ENCODE measurements at places on chromosomes 12 and 14.

DNA sequence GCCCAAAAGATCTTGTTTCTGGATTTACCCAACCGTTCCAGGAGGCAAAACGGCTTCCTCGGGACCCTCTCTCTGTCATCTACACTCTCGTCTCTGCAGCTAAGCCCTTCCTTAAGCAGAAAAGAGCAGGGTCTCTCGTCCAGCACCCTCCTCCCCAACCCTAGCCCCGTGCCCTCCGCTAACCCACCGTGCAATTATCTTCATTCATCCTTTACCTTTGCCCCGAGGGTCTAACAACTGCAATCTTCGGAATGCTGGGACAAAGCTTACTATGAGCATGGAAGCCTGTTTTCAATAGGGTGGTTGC, 276 bp upstream of the BMAL2 start:
- DNase-seq, result no peak

DNA sequence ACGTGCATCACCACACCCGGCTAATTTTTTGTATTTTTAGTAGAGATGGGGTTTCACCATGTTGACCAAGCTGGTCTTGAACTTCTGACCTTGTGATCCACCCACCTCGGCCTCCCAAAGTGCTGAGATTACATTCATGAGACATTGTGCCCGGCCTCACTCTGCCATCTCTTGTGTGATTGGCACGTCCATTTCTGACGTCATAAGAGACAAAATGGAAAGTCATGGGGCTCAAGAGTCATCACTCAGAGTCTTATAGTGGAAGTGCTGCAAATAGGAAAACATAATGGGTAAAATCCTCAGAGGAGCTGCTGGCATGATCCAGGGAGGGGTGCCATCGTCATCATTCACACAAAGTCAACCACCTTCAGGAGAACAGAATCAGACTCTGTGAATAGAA, 54.2 kb upstream of the GPATCH2L start:
- DNase-seq, result no peak

GRCh38 chr14:76763096-76764041, 2.1 kb downstream of the VASH1 start:
- no peak for DNase-seq

DNA sequence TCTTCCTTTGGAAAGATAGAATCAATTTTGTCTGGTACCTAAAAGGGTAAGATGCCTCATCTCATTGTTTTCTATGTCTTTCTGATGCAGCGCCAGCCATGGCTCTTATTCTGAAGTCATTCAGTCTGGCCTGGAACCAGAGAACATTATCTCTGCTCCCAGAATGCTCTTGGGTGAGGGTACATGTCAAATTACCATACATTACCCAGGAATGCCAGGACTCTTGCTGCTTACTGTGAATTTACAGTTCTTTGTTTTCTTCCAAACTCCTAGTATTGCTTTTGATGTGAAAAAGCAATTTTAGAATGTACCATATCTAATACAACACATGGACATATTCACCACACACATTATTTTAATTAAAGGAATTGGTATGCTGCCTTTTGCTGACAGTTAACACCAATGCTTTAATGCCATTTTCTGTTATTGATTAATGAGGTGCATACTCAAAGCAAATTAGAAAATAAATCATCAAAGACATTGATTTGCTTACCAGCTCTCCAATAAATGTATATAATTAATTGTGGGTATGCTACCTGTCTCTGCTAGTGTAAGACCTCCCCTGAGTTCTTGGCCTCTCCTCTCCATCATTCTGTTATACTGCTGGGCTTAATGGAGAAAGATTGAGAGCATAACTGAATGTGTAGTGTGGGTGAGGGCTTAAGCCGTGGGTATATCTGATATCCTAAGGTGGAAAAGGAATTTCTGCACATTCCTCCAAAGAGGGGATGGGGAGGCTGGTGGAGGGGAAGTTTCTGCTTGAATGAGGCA, 337.7 kb downstream of the C12orf75 start:
- DNase-seq, result no peak

GRCh38 chr14:36207500-36207899, 31.0 kb upstream of the PTCSC3 start:
- DNase-seq, result no peak

DNA sequence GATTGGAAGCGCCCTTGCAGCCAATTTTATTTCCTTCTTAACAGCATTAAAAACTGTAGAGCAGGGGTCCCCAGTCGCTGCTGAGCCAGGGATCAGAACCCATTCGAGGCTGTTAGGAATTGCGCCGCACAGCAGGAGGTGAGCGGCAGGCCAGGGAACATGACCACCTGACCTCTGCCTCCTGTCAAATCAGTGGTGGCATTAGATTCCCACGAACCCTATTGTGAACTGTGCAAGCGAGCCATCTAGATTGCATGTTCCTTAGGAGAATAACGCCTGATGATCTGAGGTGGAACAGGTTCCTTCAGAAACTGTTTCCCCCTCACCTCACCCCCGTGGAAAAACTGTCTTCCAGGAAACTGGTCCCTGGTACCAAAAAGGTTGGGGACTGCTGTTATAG, 107.4 kb downstream of the DNAI7 start:
- DNase-seq, result no peak

DNA sequence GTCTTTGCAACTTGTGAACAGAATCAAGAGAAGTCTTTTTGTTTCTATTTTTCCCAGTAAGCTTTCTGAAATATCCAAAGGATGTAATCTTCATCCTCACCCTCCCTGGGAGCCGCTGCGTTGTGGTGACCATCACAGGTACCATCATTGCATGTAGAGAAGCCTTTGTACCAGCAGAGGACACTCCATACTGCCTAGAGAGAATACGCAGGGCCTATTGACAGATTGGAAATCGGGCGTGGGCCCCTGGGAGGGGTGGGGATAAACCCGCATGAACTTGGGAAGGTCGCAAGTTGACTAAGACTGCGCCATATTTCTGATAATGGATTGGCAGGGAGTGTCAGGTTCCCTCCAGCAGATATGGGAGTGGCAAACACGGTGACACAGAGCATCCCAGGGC, 12.7 kb downstream of the KRT1 start:
- no peak for DNase-seq

DNA sequence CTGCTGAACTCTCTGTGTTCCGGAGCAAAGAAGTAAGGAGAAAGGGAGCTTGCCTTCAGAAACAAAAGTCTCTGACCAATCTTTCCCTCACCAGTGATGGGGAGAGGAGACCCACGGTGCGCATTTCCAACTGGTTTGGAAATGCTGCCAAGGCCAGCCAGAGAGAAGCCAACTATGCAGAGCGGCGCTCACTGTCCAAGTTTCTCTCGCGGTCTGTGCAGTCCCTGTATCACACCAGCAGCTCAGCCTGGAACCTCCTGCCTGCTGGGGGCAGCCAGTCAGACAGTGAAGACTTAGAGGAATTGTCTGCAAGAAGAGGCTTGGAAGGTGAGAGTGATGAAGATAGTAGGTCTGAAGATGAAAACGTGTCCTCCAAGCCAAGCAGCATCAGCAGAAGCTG, 206.2 kb downstream of the NAV3 start:
- no peak for DNase-seq

DNA sequence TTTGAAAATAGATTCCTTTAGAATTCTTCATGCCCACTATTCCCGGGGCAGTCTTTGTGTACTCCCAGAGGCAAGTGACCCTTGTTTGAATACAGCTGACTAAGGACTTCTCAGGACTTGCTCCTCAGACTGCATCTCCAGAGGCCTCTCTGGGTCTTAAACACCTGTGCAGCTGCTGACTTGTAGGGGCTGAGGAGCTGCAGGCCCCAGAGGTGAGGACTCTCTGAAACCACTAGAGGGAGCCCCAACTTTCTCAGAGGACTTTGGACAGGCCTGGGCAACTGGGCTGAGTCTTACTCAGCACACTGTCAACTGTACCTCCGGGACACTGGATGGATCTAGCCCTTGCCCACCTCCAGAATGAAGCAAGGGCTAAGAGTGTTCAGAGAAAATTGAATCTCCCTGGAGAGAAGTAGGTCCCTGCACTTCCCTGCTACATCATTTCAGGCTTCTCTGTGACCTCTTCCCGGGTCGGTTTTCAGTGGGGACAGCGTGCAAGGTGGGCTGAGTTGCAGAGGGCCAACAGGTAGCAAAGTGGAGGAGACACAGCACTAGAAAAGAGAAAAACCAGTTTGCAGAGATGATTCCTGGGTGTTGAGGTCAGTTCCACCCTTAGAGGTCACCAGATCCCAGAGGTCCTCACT, 164.6 kb downstream of the TMEM117 start:
- no peak for DNase-seq

DNA sequence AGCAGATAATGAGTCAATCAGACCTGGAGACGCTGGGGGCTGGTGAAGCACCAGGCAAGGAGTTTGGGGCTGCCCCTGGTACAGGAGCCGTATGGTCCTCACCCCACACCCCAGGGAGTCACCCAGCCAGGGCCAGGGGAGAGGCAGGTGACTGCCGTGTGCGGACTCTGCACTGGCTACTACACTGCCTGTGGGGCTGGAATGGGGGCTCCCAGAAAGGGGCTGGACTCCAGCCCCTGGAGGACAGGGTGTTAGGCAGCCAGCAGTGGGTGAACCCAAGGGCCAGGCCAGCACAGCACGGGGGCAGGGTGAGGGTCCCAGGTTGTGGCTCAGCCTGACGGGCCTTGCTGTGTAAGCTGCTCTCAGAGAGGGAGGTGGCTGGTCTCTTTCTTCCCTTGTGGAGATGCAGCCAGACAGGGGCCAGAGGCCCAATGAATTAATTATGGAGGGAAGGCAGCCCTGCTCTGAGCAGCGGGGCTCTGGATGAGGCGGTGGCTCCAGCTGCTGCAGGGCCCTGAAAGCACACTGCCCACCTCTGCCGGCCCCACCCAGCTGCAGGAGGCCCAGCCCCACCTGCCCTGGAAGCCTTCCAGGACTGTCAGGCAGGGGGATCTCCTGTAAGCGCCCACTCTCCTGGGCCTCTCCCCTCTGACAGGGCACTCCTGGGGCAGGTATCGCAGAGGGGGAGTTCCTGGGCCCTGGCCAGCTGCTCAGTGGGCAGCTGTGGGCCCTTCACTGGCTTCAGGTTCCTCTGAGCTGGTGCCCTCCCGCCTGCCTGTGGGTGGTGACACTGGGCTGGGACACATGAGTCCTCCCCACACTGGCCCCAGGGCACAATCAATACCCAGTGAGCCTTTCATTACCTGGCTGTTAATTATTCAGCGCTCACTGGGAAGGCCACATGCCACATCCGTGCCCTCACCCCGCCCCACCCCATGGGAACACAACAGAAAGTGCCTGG, 142.5 kb upstream of the C14orf180 start:
- DNase-seq, result no peak

Data from heart left ventricle (tissue), 16 donors.